Renal pelvis (tissue), 12 donors: ENCODE measurements at places on chromosomes 16 and 17. TPM values are rescaled to one million over a fixed set of nuclear protein-coding genes. Genes with fewer than 3 reads are reported as not detected.

GRCh38 chr16:22235839-22236745 lies 30.0 kb downstream of the EEF2K start:
- DNase-seq, result no peak

CACNA1H gene
- polyA plus RNA-seq, result 28.7 TPM

DNA sequence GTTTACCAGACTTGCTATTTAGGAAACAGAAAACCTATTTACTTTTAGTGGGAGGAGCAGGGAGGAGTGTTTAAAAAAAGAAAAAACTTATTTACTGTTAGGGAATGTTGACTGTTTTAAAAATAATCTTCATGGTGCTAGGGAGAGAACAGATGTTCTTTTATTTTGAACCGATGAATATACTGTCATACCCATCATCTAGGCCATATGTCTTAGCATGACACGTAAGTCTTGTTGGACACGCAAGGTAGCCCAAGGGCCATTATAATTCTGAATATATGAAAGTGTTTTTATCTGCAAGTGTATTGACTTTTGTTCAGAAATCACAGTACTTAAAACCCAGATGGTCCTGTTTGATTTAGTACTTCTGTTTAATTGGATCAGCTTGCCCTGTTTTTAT lies 11.6 kb downstream of the WIPF2 start:
- no peak for DNase-seq

GRCh38 chr17:80938556-80938955 lies 53.1 kb upstream of the CHMP6 start:
- DNase-seq, result no peak

GRCh38 chr16:27611340-27611739 lies 61.4 kb downstream of the KATNIP start:
- DNase-seq, result no peak

DNA sequence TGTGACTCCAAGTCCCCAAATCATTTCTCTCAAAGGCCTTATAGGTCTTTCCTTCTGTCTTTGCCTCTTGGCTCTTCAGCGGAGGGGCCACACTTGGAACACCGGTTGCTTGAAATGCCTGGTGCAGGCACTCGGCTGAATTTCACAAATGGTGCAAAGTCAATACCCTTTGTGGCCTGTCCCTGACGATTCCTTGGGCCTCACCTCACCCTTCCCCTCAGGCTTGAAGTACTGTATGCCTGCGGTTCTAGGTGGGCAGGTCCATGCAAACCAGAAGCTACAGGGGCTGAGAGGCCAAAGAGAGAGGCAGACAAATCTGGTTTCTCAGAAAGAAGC lies 4.1 kb upstream of the B9D1 start:
- no peak for DNase-seq

GRCh38 chr16:21613781-21614180 lies 14.4 kb downstream of the METTL9 start:
- no peak for DNase-seq

DNA sequence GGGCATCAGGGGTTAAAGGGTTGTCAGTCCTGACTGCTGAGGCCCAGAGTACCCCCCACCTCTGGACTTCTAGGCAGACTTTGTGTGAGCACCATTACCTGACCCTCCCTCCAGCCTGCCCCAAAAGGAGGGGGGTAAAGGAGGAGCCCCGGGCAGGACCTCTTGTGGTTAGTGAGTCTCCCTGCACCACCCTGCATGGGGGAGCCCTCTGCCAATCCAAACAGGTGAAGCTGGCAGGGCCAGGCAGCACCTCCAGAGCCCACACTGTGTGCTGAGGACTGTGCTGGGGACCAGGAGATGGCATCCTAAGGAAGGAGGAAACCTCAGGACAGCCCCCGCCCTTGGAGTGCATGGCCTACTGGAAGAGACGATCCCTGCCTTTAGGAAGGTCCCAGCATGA lies 2.6 kb upstream of the KRT14 start:
- DNase-seq, result no peak

- peak; percentile 12 for DNase-seq
These were observed 58.7 kb upstream of the DLX4 start for GRCh38 chr17:49910094-49910857.

DNA sequence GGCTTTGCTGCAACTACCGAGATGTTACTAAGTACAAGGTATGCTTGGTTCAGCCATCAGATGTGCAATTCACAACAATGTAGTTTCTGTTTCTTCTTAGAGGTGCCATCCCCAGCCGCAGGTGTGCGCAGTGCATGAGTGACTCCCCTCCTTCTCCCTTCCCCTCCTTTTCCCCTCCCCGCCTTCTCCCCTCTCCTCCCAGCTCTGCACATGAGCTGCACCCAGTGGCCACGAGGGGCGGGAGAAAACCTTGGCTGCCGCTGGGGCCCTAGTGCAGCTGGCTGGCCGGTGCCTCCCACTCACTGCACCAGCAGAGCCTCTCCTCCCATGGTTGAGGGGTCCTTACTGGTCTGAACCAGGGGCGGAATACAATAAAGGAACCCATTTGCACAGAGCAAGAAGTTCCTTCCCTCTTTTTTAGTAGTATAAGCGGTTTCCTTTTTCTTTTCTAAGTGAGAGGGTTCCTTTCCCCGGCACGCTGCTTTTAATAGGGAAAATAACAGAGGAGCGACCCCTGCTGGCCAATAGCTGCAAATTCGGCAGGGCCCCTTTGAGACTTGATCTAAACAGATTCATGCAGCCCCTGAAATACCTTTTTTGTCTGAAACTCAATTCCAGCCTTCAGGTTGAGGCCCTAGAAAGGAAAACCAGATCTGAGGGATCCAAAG lies 7.8 kb upstream of the CCL15 start:
- DNase-seq, result no peak

DNA sequence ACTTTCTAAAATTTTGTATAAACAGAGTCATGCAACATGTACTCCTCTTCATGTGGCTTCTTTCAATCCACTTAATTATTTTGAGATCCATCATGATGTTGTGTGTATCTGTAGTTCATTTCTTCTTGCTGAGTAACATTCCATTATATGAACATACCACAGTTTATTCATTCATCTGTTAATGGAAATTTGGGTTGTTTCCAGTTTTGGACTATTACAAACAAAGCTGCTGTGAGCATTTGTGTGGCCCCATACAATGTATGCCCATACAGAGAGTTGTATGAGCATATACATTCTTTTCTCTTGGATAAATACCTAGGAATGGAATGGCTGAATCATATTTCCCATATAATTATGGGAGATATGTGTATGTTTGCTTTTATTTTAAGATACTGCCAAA lies 85.6 kb downstream of the CLEC16A start:
- no peak for DNase-seq

DNA sequence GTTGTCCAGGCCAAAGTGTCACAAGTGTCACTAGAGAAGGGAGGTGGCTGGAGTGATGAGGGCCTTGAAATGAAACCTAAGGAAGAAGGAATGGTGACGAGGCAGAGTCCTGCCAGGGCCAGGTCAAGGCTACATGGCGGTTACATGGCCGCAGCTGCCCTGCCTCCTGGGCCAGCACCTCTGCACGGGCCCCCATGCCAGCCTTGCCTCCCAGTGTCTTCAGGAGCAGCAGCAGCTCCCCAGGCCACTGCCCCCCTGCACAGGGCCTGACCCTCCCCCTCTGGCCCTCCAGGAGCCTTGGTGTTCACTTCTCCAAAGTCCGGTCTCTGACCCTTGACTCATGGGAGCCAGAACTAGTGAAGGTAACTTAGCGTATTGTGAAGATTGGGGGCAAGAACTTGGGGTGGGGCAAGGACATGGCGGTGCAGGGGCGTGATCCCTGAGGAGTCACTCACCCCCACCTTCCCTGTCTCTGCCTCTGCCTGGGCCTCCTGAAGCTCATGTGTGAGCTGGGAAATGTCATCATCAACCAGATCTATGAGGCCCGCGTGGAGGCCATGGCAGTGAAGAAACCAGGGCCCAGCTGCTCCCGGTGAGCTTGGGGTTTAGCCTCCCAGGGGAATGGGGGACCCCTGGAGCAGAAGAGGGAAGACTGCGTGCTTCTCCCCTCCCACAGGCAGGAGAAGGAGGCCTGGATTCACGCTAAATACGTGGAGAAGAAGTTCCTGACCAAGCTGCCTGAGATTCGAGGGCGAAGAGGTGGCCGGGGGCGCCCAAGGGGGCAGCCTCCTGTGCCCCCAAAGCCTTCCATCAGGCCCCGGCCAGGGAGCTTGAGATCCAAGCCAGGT lies 4.1 kb upstream of the KCTD11 start:
- no peak for DNase-seq

- DNase-seq, result no peak
These were observed 52.4 kb downstream of the WWP2 start for GRCh38 chr16:69814561-69814960.
